Central memory CD8-positive, alpha-beta T cell (primary cell): ENCODE measurements at places on chromosomes 5 and 9.

GRCh38 chr5:18048449-18048848 lies 414.2 kb downstream of the TAF11L14 start:
- DNase-seq = no peak

DNA sequence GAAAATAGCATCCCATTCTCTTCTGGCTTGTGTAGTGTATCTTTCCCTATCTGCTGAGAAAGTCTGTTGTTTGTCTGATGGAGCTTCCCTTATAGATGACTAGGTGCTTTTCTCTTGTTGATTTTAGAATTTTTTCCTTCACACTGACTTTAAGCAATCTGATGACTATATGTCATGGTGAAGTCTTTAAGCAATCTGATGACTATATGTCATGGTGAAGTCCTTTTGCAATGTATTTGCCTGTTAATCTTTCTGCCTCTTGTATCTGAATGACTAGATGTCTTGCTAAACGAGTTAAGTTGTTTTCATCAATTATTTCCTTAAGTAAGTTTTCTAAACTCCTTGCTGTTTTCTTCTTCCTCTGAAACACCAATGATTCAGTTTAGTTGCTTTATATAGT lies 80.5 kb downstream of the RNF130 start:
- DNase-seq = no peak

GRCh38 chr5:135032999-135033861 lies 798 bp downstream of the PITX1 start:
- no peak for DNase-seq

GRCh38 chr9:37096628-37097027 lies 23.7 kb upstream of the ZCCHC7 start:
- no peak for DNase-seq

GRCh38 chr9:130213911-130214761 lies 41.9 kb downstream of the NCS1 start:
- DNase-seq = no peak
